ENCODE measurements at places on chromosomes 6 and 20.

DNA sequence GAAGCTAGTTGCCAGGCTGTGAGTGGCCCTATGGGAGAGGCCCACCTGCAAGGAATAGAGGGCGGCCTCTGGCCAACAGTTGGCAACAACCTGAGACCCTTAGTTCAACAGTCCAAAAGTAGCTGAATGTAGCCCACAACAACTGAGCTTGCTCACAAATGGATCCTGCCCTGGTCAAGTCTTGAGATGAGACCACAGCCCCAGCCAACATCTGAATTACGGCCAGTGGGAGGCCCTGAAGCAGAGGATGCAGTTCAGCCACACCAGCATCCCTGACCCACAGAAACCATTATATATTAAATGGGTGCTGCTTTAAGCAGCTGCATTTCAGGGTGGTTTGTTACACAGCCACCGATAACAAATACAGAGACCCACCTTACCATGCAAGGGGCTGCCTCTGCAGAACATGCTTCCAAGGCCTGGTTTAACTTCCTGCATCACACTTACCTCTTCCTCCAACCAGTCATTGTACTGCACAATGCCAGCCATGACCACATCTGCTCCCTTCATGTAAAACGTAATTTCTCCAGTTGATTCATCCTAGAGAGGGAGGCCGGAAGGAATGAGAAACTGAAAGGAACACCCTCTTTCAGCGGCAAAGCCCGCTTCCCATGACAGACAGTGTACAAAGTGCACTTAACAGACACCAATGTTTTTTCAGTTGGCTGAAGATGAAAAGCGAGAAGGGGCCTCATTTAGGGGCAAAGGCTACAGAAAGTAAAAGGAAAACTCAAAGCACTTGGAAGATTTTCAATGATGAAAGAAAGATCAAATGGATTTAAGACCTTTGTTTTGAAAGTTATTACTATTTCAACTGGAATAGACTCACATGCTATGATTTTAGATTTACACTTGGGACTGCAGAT, 86.2 kb upstream of the NFATC2 start:
- no peak for DNase-seq

- DNase-seq: no peak
These were observed 36.9 kb downstream of the ARHGAP18 start for GRCh38 chr6:129672881-129673631.

DNA sequence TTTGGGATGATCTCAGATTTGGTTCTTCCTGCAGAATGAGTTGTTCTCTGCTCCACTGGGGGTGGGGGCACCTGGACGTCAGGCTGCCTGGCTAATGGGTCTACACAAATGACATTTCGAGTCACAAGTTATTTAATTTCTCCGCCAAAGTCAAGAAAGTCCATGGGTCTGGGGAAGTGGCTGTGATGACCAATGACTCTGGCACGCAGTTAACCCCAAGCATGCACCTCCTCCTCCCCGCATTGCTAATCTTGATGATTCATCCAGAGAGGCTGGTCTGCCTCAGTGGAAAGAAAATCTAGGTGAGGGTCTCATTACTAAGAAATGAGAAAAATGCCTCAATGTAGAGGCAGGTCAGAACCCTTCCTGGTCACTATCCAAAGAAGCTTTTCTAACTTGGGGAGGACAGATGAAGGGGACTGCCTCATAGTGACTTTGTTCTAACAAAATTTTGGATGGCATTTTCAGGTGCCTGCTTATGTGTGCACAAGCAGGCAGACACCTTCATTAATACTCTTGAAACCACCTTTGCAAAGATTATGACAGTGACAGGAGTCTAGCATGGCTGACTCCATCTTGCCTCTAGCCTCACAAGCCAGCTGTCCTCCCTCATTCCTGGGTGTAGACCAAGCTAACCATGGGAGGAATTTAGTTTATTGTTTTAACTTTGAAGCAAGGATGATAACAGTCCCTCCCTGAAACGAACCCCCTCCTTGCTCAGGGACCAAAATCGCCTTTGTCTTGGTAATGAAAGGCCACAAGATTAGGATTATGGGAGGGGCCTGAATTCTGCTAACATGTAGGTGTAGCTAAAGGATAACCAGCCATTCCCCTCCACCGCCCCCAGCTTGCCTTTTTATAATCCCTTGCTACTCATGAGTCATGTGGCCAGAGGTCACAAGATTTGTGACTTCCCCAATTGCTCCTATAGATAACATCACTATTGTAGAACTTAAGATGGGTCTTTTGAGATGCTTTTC, 98.6 kb upstream of the MRPS10 start:
- DNase-seq: no peak

GRCh38 chr20:34164381-34164984, 52.4 kb upstream of the EIF2S2 start:
- no peak for DNase-seq

- no peak for DNase-seq
These were observed 29.0 kb downstream of the ARMC2 start for GRCh38 chr6:108877046-108877751.
